Stimulated activated CD8-positive, alpha-beta memory T cell treated with anti-CD3 and anti-CD28 coated beads, Interleukin-7, amount 100 ng/mL, for 1 hour (primary cell): ENCODE measurements at places on chromosomes 2 and 18.

DNA sequence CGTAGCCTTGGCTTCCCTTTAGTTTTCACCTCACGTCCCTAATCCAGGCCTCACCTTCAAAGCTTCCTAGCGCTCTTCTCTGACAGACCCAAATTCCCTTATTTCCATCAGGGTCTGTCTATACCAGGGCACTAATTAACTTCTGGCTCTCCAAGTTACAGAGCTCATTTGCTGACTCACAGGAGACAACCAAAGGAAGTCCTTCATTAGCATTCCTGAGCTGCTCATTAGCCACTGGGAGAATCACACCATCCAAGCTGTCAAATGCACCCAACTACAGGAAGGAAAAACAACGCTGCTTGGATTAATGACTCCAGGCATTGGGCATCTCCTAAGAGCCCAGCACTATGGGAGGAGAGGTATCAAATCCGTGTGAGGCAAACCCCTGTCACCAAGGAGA is 109.8 kb upstream of the ALK start:
- DNase-seq = no peak

DNA sequence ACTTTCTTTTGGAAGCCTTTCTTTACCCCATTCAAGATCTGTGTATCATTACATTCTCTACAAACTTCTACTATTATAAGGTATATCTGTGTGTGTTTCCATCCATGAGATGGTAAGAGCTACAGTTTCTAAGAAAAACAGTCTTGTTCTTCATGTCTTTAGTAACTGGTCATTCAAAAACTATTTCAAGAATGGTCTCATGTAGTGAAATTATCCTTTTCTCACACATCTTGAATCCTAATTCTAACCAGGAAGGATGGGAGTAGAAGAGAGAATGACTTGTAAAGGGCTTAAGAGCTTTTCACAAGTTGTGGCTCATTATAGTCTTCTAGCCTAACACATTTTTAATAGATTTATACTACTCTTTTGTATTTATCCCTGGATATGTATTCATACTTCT is 47.3 kb downstream of the ROCK1 start:
- DNase-seq = no peak

DNA sequence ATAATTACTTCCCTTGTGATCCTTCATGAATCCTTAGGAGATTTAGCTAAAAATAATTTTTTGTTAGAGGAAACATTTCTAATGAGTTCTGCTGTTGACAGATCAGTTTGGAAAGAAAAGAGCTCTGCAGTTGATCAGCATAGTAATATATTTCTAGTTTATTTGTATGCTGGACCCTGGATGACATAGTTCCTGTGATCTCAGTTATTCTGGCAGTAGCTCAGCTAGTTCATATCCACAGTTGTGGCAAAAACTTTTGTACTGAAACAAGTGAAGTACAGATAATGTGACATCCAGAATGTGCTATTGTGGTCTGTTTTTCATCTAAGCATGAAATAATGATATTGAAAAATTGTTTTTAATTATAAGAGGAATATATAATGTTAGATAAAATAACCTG is 33.7 kb downstream of the ABI2 start:
- DNase-seq = no peak

GRCh38 chr2:97761192-97761591 is 47.8 kb downstream of the ZAP70 start:
- no peak for DNase-seq

DNA sequence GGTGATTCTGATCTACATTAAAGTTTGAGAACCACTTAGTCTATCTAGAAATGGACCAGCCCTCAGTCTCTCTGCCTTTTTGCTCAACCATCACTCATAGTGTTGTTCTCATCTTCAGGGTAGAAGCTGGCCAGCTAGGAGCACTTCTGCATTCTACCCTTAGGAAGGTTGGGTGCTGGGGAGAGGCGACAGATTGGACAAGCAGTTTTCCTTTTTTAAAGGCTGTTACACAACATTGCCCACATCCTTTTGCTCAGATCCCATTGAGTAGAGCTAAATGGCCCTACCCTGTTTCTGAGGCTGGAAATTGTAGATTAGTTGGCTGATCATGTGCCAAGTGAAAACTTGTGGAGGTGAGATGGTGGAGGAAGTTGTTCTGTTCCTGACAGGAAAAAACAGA is 35.6 kb downstream of the OSBPL6 start:
- no peak for DNase-seq

- no peak for DNase-seq
These were observed 6.8 kb upstream of the DNAJB2 start for GRCh38 chr2:219272356-219272755.

DNA sequence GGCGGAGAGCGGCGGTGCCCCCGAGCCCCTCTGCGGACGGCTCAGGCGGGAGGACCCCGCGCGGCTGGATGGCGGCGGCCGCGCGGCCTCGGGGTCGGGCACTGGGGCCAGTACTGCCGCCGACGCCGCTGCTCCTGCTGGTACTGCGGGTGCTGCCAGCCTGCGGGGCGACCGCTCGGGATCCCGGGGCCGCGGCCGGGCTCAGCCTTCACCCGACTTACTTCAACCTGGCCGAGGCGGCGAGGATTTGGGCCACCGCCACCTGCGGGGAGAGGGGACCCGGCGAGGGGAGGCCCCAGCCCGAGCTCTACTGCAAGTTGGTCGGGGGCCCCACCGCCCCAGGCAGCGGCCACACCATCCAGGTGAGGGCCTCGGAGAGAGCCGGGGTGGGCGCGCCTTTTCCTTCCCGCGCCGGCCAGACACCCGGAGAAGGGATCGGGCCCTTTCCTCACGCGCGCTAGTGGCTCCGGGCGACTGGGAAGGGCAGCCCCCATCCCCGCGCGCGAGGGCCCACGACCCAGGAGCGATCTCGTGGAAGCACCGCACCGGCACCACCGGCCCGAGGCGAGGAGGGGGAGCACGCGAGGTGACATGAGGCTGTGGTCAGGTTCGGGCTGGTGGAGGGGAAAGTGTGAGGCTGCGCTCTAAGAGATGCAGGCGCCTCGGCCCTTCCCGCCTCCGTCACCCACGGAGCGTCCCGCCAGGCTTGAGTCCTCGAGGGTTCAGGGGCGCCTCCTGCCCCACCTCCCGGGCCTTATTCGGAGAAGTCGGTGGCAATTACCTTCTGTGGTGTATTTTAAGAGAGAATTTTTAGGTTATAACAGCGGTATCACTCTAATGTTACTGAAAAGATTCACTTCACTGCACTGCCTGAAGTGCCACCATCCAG is 607 bp downstream of the LAMA3 start:
- DNase-seq = no peak

- no peak for DNase-seq
These were observed 189.6 kb upstream of the PIK3C3 start for GRCh38 chr18:41765460-41765859.

DNA sequence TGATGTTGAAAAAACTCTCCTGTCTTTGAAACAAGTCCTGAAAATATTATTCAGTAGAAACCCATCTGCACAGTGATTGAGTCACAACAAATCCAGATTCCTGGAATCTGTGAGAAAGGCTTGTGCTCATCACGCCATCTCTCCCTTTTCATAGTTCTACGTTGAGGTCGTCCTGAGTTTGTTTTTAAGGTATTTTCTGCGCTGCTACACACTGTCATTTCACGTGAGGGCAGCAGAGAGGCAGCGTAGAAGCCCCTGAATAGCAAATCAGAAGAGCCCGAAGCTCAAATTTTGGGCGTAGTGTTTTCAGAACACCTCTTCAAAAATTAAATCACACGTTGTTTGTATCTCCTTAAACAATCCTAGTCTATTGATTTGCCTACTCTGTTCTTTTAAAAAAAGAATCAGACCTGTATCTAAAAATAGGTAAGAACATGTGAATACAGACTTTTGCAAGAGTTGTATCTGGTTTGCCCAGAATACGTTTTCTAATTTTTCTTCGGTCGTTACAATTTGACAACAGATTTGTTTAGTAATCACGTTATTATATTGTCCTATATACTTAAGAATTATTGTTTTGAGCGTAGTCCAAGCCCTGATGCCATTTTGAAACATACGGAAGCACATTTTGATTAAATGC is 61.6 kb upstream of the SLC38A11 start:
- no peak for DNase-seq

DNA sequence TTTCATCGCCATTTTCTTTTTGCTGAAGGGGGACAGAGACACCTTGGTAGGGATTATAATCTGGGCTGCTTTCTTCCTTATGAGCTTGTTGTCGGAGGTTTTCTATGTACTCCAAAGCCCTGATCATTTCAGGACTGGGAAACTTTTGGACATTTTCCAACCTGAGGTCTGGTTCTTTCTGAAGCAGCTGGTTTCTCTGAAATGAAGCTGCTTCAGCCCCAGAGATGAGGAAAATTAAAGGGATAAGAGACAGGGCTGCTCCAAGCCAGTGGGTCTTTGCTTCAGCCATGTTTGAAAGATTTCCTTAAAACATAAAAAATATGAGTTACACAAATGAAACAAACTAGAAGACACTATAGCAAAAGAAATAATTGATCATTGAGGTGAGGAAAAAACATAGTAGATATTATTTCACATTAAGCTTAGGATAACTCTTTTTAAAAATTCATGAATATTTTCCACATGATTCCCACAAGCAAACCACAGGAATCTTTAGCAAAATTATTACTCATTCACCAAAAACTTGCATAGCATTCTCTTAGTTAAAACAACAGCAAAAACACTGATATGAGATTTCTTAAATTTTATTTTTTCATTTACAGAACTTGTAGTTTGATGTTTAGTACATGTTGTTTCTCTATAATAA is 3.0 kb downstream of the SCG2 start:
- DNase-seq = no peak

- no peak for DNase-seq
These were observed 35.0 kb upstream of the DOK6 start for GRCh38 chr18:69365658-69366057.

DNA sequence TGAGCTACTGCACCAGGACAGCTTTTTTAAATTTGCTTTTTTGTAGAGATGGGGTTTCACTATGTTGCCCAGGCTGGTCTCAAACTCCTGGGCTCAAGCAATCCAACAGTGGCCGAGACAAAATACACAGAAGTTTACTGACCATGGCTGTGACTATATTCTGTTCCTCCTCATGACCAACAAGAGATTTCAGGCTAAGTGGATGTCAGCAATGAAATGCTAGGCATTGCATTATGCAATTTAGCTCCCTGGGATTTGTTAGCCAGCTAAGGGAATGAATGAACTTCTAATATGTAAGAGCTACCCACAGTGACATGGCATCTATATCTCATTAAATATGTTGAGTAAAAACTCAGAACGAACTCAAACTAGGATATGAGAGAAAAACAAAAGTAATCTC is 81.9 kb upstream of the MBOAT2 start:
- no peak for DNase-seq

DNA sequence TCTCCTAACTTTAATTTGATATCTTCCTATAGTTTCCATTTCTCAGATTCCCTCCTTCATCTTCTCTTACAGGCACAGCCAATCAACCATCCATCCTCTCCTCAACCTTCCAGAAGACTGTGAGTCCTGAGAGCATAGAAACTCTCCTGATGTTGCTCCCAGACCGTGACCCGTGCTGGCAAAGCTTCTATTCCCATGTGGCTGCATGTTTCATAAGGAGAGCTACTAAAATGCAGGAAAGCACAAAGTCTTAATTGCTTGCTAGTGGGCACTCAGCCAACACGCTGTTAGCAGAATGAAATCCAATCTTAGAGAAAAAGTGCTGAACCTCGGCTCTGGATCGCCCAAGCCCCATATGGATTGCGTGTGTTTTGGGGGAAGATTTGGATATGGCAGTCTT is 1244.7 kb upstream of the ZEB2 start:
- no peak for DNase-seq

DNA sequence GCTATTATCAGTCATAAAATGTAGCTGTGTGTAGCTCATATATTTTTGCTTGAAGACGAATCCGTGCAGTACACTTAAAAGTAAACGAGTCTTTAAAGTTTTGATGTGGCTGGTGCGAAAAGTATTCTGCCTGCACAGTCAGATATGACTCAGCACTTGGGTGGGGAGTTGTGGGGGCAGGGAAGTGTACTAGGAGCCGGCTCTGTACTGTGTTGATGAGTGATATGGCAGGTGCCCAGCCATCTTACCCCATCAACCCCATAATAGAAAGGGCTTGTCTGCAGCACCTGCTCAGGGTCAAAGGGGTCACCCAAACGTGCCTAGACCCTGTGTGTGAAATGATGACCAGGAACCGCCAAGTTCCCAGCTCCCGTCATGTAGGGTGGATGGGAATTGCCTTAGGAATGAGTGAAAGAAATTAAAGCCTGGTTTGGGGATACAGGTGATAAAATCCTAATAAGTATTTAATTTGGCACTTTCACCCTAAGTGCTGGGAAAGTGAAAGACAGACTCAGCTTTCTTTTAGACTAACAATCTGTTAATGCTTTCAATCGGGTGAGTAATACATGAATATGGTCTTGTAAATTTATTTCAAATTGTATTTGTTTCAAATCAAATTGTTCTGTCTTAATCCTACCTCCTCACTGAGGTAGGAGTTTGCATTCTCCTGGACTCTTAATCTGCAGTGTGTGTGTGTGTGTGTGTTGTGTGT is 48.0 kb downstream of the BCL2L11 start:
- no peak for DNase-seq

GRCh38 chr2:216562696-216563435 is 64.2 kb downstream of the RPL37A start:
- no peak for DNase-seq

- no peak for DNase-seq
These were observed 354.6 kb downstream of the NCKAP5 start for GRCh38 chr2:133213651-133214050.

GRCh38 chr2:173288561-173288960 is 66.1 kb upstream of the CDCA7 start:
- no peak for DNase-seq

DNA sequence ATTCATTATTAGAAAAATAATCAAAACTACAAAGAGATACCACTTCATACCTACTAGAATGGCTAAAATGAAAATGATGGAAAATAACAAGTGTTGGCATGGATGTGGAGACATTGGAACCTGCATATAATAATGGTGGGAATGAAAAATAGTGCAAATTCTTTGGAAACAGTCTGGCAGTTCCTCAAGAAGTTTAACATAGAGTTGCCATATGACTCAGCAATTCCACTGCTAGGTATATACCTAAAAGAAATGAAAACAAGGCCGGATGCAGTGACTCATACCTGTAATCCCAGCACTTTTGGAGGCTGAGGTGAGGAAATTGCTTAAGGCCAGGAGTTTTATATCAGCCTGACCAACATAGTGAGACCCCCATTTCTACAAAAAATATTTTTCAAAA is 41.6 kb upstream of the ACYP2 start:
- no peak for DNase-seq

DNA sequence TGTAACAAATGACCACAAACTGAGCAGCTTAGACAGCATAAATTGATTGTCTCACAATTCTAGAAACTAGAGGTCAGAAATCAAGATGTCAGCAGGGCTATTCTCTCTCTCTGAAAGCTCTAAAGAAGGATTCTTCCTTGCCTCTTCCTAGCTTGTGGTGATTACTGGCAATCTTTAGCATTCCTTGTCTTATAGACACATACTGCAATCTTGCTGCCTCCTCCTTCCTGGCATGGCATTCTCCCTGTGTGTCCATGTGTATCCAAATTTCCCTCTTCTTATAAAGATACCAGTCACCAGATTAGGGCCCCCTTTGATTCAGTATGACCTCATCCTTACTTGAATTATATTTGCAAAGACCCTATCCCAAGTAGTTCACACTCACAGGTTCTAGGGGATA is 2.3 kb downstream of the ASB3 start:
- DNase-seq = no peak

- DNase-seq = no peak
These were observed 35.4 kb upstream of the COL6A3 start for GRCh38 chr2:237449193-237449881.
